ENCODE measurements at places on chromosomes 3 and 15. TPM values are rescaled to one million over a fixed set of nuclear protein-coding genes. Genes with fewer than 3 reads are reported as not detected.

- no peak for DNase-seq
Observed at GRCh38 chr15:62637950-62638619, 404.5 kb upstream of the TPM1 start.

DNA sequence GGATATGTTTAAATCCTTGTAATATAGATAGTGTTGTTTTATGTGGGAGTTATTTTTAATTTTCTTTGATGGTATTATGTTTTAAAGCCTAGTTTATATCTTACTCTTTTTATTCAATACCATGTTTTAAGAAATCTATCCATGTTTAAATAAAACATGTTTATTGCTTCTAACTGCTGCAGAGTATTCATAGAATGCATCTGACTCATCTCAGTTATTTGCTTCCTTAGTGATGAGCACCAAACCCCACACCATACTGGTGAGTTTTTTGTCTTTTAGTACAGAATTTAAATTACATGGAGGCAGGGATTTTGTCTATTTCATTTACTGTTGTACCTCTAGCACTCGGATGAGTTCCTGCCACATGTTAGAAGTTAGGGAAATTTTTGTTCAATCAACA, 209.2 kb downstream of the NSUN3 start:
- DNase-seq, result no peak

DNA sequence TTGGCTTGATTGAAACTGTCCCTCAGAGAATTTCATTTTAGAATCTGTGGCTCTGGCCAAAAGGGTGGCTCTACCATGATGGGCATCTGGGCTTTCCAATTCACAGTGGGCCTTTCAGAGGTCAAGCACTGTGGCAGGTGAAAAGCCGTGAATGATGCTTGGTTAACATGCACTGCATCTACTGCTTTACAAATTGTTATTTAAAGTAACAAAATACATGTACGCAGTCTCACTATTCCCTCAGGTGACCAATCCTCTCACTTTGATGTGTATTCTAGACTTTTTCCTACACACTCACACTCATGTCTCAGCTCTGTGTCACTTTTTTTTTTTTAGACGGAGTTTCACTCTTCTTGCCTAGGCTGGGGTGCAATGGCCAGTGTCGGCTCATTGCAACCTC, 70.5 kb downstream of the MGLL start:
- DNase-seq, result no peak

- no peak for DNase-seq
Observed at GRCh38 chr15:57795261-57795660, 88.7 kb downstream of the POLR2M start.

DNA sequence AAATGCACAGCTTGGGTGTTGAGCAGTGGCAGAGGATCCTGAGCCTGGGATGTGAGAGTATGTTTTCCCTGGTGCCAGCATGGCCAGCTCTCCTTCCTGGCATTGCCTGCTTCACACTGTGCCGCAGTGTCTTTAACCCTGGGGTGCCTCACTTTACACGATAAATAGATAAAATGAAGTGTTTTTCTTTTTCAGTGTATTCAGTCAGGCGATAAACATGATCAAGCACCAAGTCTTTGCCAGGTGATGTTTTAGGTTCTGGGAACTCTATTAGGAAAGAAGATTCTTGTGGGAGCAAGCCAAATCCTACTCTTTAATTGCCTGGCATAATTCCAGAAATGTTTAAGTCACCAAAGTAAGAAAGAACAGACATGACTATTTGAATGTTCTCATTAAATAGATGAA, 14.0 kb downstream of the ABHD6 start:
- no peak for DNase-seq

GRCh38 chr3:45890405-45890804, 4.1 kb downstream of the CCR9 start:
- no peak for DNase-seq

GRCh38 chr3:100682056-100682853, 27.0 kb upstream of the TFG start:
- peak; percentile 33 for DNase-seq

DNA sequence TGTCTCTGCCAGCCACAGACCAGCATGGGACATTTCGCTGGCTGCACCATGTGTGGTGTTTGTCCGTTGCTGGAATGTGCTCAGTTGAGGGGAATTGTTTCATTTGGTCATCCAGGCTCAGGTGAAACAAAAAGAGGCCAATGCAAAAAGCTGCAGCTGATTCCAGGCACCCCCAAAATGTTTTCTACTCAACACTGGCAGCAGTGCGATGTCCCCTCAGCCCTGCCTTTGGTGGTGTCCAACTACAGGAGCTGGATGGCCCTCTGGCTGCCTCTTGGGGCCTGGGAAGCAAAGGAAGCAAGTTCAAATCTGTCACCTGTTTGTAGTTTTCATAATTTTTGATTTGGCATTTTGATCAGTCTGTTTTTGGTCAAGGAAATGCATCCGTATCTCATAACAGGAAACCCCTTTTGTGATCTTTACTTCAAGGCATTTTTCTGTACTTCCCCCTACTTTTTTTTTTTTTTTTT, 141.8 kb downstream of the EEFSEC start:
- no peak for DNase-seq

- DNase-seq, result peak; percentile 55
Observed at GRCh38 chr3:193826159-193826795, 233.3 kb downstream of the OPA1 start.

THBS1 gene
- polyA plus RNA-seq, result 126 TPM

CD96 gene
- polyA plus RNA-seq, result 0.66 TPM

ITIH3 gene
- polyA plus RNA-seq, result 4.0 TPM

HRH1 gene
- polyA plus RNA-seq, result 6.7 TPM

TM6SF1 gene
- 5.3 TPM for polyA plus RNA-seq

CP gene
- polyA plus RNA-seq, result 7.0 TPM

AMIGO3 gene
- 1.8 TPM for polyA plus RNA-seq

HRG gene
- polyA plus RNA-seq, result 0.08 TPM

RLBP1 gene
- polyA plus RNA-seq, result 0.27 TPM

CYP1A2 gene
- 0.24 TPM for polyA plus RNA-seq
